Colonic mucosa (tissue), 4 donors: ENCODE measurements at places on chromosomes 2 and 18. TPM values are rescaled to one million over a fixed set of nuclear protein-coding genes. Genes with fewer than 3 reads are reported as not detected.

The KIAA2012 gene
- total RNA-seq = not detected

- no peak for DNase-seq
Measured at GRCh38 chr2:231348704-231349373, 46.7 kb upstream of the B3GNT7 start.

GRCh38 chr2:38747007-38747424 lies 4.1 kb downstream of the SRSF7 start:
- DNase-seq = no peak

DNA sequence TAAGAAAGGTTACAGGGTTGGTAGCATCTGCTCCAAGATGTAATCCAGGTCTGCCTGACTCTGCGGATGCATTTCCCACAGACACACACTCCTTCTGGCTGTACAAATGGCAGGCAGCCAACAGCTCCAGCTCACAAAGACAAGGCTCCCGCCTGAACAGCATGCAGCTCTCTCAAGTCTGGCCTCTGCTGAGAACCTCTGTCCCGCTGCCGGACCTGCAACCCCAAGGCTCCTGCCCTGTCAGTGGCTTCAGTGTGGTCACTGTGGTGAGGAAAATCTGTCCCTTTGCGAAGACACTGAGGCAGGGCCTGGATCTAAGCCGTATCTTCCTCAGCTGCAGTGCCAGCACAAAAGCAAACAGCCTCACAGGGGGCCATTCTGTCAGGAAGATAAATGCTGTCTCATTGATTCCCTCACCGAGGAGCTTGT lies 469.3 kb upstream of the MEX3C start:
- no peak for DNase-seq
